Stimulated activated CD4-positive, alpha-beta T cell treated with anti-CD3 and anti-CD28 coated beads, Interleukin-2, amount 100 ng/mL, for 24 hours (primary cell): ENCODE measurements at places on chromosomes 4 and X.

GRCh38 chr4:15612136-15612535 lies 43.0 kb downstream of the FBXL5 start:
- no peak for DNase-seq

DNA sequence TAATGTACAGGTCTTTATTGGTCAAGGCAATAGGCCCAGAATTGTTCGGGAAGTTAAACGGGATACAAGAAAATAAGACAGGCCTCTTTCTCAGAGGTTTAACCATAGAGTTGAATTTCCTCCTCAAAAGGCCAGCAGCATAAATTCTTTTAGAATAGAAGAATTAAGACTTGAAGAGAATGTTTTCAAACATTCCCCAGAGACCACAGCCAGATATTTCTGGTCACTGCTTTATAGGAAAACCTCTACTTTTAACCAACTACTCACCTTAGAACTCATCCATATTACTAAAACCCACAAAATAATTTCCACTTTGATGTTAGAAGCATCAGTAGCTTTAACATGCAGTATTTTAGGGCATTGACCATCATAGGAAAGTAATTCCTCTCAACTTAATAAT lies 317.9 kb downstream of the RAB28 start:
- DNase-seq = no peak

- no peak for DNase-seq
These were observed 4.2 kb upstream of the MAB21L2 start for GRCh38 chr4:150577796-150578195.

DNA sequence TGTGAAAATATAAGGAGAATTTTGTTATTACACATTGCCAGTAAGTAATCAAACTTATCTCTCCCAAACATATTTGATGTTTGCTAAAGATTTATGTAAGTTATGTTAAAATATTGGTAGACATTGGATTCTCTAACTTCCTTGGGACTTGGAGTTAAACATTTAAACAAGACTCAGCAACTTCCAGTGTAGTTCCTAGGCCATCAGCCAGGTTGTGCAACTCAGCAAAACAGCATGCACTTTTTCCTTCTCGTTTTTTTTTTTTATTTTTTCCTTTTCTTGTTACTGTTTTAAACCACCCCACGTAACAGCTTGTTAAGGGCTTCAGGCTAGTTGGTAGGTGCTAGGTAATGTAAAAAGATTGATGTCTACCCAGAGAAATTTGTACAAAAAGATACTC lies 510.4 kb downstream of the ANKRD50 start:
- no peak for DNase-seq
